ENCODE measurements at places on chromosomes 4 and X.

- DNase-seq = no peak
Measured at GRCh38 chr4:26884486-26884988, 23.9 kb downstream of the STIM2 start.

DNA sequence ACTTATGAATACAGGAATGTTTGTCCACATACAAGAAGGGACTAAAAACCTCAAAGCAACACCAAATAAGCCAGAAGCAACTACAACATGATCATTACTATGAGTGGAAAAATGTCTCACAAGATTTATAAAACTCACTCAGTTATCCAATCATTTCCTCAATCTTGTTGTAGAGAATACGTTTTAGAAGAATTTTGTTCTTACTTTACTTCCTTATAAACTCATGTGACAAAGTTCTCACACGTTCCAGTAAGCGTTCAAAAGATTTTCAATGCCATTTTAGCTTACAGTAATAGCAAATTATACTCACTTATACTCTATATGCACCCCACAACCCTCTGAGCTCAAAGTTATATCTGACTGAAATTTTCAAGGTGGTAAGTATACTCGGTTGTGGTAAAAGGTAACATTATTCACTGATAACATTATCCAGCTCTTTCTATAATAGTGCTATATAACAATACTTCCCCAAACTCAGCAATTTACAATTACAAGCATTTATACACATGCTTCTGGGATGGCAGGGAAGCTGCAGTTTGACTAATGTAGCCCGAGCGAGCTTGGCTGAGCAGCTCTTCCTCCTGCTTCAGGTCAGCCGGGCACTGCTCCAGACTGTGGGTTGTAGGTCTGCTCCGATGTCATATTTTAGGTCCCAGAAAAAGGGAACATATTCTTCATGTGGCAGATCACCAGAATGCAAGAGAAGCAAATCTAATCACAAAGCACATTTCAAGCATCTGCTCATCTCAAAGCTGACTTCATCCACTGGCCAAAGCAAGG lies 226.3 kb downstream of the RCHY1 start:
- no peak for DNase-seq

GRCh38 chr4:163540977-163541376 lies 46.5 kb downstream of the TMA16 start:
- DNase-seq = peak; percentile 20

- DNase-seq = no peak
Measured at GRCh38 chrX:43106009-43106408, 328.0 kb upstream of the PPP1R2C start.

DNA sequence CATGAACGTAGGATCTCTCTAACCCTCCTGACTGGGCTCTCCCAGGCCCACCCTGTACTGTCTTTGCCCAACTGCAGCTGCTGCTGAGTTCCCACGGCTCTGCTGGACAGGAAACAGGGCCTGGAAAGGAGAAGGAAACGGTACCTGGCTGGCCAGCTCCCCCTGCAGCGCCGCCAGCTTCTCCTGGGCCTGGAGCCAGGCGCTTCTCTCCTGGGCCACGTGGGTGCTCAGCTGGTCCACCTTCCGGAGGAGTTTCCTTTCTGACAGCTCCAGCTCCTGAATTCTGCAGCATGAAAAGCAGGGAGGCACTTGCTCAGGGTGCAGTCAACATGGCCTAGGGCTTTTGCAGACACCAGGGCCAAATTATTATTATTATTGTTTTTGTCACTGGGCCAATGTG lies 6.5 kb downstream of the C4orf50 start:
- no peak for DNase-seq

DNA sequence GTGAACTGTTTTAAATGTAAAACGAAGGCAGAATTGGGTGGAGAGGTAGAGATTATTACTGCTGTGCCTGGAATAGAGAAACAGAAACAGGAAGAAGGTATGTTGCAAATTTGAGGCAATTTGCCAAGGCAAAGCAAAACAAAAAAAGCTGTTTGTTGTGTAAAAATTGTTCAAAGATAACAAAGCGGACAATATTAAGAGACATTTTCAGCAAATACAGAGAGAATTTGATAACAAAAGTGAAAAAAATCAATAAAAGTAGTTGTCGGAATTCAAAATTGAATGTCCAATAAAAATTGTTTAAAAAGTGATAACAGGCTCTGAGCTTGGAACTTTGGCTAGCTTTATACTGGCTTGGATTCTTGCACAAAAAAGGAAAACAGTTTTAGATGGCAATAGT lies 14.4 kb upstream of the SMS start:
- no peak for DNase-seq

- DNase-seq = no peak
Measured at GRCh38 chr4:181105487-181105886, 1137.7 kb upstream of the TENM3 start.

- DNase-seq = peak; percentile 46
Measured at GRCh38 chrX:106894392-106894909, 8.7 kb downstream of the RIPPLY1 start.

- DNase-seq = no peak
Measured at GRCh38 chr4:20754036-20754435, 53.8 kb downstream of the PACRGL start.

DNA sequence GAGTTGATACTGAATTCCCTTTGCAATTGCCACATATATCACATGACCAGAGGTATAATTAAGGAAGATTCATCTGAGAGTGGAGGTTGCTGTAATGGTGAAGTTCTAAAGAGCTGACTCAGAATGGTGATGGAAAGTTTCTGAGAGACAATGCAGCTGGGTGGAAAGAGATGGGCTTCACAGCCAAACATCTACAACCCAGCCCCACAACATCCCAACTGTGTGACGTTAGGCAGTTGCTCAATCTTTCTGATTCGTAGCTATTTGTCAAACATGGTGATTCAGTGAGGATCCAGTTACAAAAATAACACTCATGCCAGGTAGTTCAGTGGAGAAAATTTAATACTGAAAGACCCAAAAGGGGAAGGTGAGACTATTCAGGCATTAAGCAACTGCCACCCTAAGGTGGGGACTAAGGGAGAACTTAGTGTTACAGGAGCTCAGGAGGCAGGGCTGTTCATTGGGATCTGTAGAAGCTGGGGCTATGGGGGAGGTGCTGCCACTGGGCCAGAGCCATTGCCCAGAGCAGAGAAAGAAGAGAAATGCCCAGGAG lies 6.9 kb upstream of the AFF1 start:
- peak; percentile 89 for DNase-seq

GRCh38 chrX:38820751-38821150 lies 19.5 kb downstream of the MID1IP1 start:
- no peak for DNase-seq

GRCh38 chr4:14165222-14165920 lies 537.8 kb upstream of the BOD1L1 start:
- no peak for DNase-seq

DNA sequence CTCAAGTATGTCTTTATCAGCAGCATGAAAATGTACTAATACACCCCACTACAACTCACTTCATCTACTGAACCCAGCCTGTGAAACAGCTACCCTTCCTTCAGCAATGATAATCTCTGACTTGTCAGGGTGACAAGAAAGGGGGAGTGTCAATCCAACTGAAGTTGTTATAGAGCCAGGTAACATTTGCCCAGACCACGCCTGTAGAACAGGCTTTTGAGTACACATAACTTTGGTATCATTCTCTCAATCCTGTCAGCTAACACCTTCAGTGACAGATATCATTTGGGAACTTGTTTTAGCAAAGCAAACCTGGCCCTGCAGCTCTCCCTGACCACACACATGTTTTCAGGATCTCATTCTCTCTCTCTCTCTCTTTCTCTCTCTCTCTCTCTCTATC lies 592.2 kb downstream of the SMARCA1 start:
- no peak for DNase-seq

GRCh38 chrX:71976753-71977152 lies 66.1 kb downstream of the NHSL2 start:
- no peak for DNase-seq

DNA sequence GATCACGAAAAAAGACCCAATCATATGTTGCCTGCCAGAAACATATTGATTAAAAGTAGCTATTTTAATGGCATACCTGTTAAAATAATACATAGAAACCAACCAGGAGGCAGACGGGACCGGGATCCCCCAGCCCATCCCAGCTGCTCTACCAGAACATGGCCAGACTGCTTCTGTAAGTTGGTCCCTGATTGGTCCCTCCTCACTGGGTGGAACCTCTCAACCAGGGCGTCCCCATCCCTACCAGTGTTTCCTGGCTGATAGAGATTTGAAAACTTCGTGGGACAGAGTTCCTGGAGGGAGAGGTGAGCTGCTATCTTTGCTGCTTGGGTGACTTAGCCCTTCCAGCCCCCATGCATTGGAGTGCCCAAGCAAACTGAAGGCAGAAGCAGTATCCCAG lies 256.2 kb downstream of the TRAM1L1 start:
- no peak for DNase-seq

DNA sequence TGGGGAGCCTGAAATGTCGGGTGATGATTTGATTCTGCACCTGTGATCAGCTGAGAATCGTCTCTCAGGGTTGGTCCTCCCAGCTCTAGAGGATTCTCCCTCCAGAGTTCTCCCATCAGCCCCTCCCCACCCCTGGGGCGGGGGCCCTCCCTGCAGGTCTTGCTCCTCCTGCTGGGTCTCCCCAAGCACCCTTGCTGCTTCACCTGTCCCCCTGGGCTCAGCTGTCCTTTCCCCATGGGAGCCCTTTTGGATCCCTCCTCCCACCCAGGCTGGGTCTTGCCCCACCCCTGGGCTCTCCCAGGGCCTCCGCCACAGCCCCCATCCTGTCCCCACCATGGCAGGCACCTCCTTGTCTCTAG lies 22.2 kb downstream of the PSAPL1 start:
- DNase-seq = no peak

GRCh38 chr4:174119051-174119450 lies 164.4 kb downstream of the FBXO8 start:
- DNase-seq = no peak

DNA sequence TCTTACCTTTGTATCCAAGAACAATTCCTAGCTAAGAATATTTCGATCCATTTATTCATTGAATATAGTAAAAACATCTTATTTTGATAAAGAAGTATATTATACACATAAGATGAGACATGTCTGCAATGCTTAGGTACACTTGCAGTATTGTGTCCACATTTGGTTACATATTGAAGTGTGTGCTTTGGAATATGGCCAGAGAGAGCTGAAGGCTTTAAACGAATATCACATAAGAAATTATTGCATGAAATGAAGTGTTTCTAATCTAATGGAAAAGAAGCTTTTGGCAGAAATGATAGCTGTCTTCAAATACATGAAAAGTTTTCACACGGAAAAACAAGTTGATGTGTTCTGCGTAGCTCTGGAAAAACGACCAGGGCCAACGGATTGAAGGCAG lies 516.1 kb upstream of the ZFP42 start:
- DNase-seq = no peak

- no peak for DNase-seq
Measured at GRCh38 chr4:153413842-153414241, 52.3 kb upstream of the TMEM131L start.

- DNase-seq = no peak
Measured at GRCh38 chrX:115372152-115372551, 82.6 kb downstream of the LUZP4 start.

All from AG09319 (cell line).